ENCODE measurements at places on chromosomes 4 and X.

DNA sequence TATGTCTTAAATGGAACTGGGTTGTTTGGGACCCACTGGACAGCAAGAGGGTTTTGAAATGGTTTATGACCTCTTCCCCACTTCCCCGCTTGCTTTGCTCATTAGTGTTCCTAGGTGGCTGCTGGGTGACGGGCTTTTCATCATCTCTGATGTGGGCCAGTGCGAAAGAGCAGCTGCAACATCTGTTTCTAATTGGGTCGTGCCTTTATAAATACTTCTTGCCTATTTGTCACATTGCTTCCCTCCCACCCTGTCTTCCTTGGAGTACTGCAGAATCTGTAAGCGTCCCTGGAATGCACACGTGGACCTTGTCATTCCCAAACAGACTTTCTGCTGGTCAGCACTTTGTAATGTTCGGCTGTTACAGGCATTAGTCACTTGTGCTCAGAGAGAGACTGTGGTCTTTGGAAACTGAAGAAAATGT is 35.2 kb downstream of the SEPTIN11 start:
- DNase-seq, result peak; percentile 71

DNA sequence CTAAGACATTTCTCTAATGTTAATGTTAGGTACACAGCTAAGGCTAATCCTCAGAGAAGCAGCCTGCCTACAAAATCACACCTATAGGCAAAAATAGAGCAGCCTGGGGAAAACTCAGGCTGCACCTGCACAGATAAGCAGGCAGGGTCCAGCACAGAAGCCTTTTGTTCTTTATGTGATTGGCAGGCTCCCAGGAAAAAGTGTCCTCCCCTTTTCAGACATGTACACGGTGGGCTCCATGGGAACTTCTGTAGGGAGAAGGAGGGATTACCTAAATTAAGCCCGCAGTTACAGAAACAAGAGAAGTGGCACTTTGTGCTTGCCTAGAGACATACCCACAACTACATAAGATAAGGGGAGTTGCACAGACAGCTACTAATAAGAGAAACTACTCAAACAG is 4.0 kb upstream of the HSPA4L start:
- DNase-seq, result no peak

DNA sequence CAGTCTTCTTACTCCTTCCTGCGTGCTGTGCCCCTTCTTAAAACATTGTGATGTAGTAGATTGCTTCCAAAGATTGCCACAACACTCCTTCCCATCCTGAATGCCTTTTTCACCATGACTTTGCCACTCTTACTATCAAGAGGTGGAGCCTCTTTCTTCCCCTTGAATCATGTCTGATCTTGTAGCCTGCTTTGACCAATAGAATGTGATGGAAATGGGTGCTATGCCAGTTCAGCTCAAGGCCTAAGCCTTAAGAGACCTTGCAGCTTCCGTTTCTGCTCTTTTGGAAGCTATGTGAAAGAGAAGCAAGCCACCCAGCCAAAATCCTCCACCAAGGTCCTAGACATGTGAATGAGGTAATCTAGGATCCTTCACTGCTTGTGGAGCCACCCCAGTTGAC is 31.6 kb upstream of the RP2 start:
- no peak for DNase-seq

- DNase-seq, result no peak
Measured at GRCh38 chr4:133759428-133759827, 442.2 kb downstream of the PABPC4L start.

GRCh38 chrX:41737065-41737464 is 13.1 kb downstream of the GPR82 start:
- DNase-seq, result no peak

GRCh38 chr4:76430519-76431388 is 4.3 kb upstream of the SHROOM3 start:
- no peak for DNase-seq
